Ovary (tissue), 10 donors: ENCODE measurements at places on chromosomes 7 and 10. TPM values are rescaled to one million over a fixed set of nuclear protein-coding genes. Genes with fewer than 3 reads are reported as not detected.

Gene DNAH11
- polyA plus RNA-seq = 0.05 TPM

Gene EN2
- polyA plus RNA-seq = 0.35 TPM

Gene NEUROG3
- not detected for polyA plus RNA-seq

Gene CARD11
- polyA plus RNA-seq = 0.51 TPM

Gene NMT2
- polyA plus RNA-seq = 13.9 TPM

Gene CPA2
- polyA plus RNA-seq = not detected

Gene GATAD1
- polyA plus RNA-seq = 39.7 TPM

Gene SGCE
- 147 TPM for polyA plus RNA-seq

Gene NKX2-3
- 0.07 TPM for polyA plus RNA-seq

Gene SPDYE16
- 0.15 TPM for polyA plus RNA-seq

Gene ANKRD2
- polyA plus RNA-seq = 0.11 TPM

Gene CYP3A7
- 0.30 TPM for polyA plus RNA-seq

Gene OR6V1
- not detected for polyA plus RNA-seq

Gene OIT3
- 0.30 TPM for polyA plus RNA-seq

Gene GJD4
- not detected for polyA plus RNA-seq

Gene FAM237B
- not detected for polyA plus RNA-seq

Gene FKBP6
- polyA plus RNA-seq = not detected

Gene NXPH1
- polyA plus RNA-seq = 0.05 TPM

Gene NPTX2
- 75.7 TPM for polyA plus RNA-seq

Gene CYP2C19
- polyA plus RNA-seq = not detected

Gene IFRD1
- polyA plus RNA-seq = 21.2 TPM

Gene GPNMB
- polyA plus RNA-seq = 431 TPM

Gene PON3
- 18.6 TPM for polyA plus RNA-seq

Gene BAMBI
- polyA plus RNA-seq = 81.9 TPM

Gene ACTR1A
- polyA plus RNA-seq = 83.6 TPM

Gene EFCAB10
- polyA plus RNA-seq = 0.30 TPM

Gene SLC26A3
- polyA plus RNA-seq = 0.06 TPM

Gene ZNF479
- polyA plus RNA-seq = not detected

Gene ENTPD1
- polyA plus RNA-seq = 8.1 TPM

Gene WIPF3
- 53.3 TPM for polyA plus RNA-seq

Gene LIPF
- polyA plus RNA-seq = 0.75 TPM

Gene UPK3B
- 2.0 TPM for polyA plus RNA-seq

Gene PNLIPRP2
- not detected for polyA plus RNA-seq

Gene MSMB
- polyA plus RNA-seq = not detected

Gene UPK3BL2
- polyA plus RNA-seq = not detected

Gene PKD1L1
- polyA plus RNA-seq = 0.13 TPM

Gene TSPAN15
- polyA plus RNA-seq = 13.7 TPM
